Stimulated activated CD8-positive, alpha-beta memory T cell treated with anti-CD3 and anti-CD28 coated beads, Interleukin-4, amount 100 ng/mL, for 24 hours (primary cell): ENCODE measurements at places on chromosomes 7 and 10.

- DNase-seq: no peak
Observed at GRCh38 chr7:95501261-95501832, 15.6 kb downstream of the ASB4 start.

DNA sequence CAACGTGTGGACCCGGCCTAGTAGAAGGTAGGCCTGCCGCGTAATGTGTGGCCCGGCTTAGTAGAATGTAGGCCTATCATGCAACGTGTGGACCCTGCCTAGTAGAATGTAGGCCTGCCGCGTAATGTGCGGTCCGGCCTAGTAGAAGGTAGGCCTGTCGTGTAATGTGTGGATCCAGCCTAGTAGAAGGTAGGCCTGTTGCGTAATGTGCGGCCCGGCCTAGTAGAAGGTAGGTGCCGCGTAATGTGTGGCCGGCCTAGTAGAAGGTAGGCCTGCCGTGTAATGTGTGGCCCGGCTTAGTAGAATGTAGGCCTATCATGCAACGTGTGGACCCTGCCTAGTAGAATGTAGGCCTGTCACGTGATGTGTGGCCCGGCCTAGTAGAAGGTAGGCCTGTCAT, 11.9 kb upstream of the GTPBP4 start:
- DNase-seq: no peak

DNA sequence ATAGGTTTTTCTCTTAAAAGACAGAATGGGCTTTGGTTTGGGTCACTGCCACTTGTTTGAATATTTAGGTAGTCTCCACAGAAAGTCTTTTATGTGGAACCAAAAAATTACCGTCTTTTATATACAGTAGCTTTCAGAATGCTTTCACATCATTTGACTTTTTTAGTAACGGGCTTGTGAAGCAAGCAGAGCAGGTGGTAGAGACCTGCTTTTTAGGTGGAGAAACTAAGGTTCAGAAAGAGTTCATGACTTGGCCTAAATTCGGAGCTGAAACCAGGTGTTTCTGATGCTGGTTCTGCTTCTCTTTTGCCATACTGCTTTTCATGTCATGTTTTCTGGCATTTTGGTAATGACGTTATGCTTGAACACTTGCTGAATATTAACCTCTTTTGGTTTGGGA, 36.3 kb downstream of the GARS1 start:
- no peak for DNase-seq

DNA sequence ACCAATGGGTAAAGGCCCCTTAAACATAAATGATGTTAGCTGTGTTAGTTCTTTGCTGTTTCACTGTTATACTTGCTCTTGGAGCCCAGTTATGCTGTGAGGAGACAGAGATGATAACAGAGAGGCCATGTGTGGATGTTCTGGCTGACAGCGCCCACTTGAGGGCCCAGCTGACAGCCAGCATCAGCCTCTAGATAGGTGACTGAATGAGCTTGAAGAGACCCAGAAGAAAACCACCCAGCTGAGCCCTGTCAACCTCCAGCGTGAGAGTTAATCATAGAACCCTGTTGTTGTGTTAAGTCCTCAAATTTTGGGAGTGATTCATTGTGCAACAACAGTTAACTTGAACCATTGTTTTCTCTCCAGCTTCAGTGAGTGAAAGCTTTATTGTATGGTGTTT, 91.7 kb downstream of the GLRX3 start:
- DNase-seq: no peak

DNA sequence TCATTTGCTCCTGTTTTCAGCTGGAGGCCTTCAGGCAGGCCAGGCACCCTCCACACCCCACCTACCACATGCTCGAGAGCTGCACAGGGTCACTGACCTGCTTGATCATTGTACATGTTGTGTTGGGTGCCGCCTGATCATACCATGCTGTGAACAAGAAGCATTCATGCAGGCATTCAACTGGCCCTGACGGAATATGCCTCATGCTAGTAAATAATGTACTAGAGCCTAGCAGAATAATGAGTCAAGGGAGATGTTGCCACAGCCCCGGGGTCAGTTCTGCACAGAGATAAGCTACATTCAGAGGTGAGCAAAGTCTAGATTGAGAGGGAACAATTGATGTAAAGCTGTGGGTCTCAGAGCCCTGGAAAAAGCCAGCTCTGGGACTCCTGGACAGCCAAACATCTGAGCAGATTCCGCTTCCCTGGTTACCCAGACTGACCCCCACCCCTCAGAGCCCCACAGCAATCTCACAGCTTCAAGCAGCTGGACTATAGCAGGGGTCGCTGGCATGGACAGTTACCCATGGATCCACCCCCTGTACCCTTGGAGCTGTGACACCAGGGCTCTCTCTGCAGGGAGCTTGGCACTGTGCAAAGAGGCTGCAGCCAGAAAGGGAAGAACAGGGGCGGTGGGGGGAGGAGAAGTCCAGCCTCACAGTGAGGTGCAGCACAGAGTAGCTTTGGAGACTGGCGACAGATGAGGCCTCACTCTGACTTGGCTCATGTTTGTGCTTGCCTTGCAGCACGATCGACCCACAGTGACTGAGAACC, 86.6 kb downstream of the FRMPD2 start:
- no peak for DNase-seq

DNA sequence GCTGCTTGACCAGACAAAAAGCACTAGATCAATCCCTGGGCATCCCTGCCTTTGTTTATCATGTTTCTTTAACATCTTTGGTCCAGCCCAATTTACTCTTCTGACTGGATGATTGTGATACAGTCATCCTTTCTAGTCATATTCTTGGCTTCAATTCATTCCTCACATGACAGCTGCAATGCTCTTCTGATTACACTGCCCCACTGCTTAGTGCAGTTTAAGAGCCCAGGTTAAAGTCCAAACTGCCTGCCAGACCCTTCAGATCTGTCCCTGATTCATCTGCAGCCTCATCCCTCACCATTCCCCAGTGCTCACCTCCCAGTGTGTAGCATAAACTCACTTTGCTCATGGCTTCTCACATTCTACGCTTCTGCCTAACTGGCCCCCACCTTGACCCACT, 383.8 kb downstream of the TNS3 start:
- no peak for DNase-seq

GRCh38 chr7:74297516-74298233, 8.5 kb downstream of the CLIP2 start:
- no peak for DNase-seq
